Ascending aorta (tissue), 2 donors: ENCODE measurements at places on chromosomes 2 and 18.

- no peak for DNase-seq
Measured at GRCh38 chr2:235511187-235511661, 17.4 kb downstream of the AGAP1 start.

DNA sequence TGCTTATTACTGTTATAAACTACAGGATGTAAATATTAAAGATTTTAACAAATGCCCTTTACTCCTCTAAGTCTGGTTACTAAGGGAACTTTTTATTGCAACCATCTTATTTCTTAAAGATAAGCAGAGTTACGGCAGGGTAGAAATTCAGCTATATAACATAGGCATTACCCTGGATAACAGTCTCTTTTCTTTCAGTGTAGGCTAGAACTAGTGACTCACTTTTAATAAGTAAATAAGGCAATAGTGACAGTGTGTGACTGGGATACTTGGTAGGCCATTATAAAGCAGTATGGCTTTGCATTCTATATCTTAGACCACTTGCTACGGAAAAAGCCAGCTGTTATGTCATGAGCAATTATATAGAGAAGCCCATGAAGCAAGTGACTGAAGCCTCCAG, 1041.0 kb upstream of the NRXN1 start:
- DNase-seq, result no peak

DNA sequence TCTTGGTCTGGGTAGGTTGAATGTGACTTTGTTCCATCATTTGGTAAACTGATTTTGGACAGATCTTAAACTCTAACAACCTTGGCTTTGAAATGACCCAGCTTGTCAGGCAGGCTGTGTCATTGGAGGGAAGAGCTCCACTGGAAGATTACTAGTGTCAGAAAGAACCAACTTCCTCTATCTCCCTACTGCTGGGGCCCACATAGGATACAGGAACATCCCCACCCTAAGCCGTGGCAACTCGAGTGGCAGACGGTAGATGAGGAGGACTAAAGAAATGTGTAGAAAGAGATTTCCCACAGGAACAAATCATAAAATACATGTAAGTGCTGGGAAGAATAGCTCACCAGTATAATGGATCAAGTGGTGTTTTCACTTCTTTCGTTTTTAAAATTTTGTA, 4.3 kb upstream of the G6PC2 start:
- no peak for DNase-seq

DNA sequence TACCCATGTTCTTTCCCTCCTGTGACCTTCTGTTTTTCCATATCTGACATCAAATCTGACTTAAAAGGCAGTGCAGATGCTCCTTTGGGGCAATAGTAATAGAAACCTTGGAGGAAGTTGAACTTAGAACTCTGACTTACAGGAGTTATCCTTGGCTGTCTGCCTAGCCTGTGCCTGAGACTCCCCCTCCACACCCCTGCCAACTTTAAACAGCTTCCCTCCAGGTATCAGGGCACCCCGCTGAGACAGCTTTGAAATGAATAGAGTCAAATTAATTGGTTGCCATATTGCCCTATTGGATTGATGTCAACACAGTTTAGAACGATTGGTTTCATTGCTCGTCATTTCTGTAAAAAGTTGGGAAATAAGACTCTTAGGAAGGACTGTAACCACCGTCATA, 322.0 kb downstream of the PRKCE start:
- no peak for DNase-seq

GRCh38 chr2:178844269-178844668, 37.0 kb upstream of the TTN start:
- no peak for DNase-seq

- no peak for DNase-seq
Measured at GRCh38 chr18:45541421-45541820, 73.9 kb upstream of the SLC14A2 start.

GRCh38 chr2:161096336-161096735, 63.9 kb upstream of the TANK start:
- DNase-seq, result no peak
